Pulmonary artery endothelial cell (primary cell): ENCODE measurements at places on chromosomes 2 and 18. TPM values are rescaled to one million over a fixed set of nuclear protein-coding genes. Genes with fewer than 3 reads are reported as not detected.

DNA sequence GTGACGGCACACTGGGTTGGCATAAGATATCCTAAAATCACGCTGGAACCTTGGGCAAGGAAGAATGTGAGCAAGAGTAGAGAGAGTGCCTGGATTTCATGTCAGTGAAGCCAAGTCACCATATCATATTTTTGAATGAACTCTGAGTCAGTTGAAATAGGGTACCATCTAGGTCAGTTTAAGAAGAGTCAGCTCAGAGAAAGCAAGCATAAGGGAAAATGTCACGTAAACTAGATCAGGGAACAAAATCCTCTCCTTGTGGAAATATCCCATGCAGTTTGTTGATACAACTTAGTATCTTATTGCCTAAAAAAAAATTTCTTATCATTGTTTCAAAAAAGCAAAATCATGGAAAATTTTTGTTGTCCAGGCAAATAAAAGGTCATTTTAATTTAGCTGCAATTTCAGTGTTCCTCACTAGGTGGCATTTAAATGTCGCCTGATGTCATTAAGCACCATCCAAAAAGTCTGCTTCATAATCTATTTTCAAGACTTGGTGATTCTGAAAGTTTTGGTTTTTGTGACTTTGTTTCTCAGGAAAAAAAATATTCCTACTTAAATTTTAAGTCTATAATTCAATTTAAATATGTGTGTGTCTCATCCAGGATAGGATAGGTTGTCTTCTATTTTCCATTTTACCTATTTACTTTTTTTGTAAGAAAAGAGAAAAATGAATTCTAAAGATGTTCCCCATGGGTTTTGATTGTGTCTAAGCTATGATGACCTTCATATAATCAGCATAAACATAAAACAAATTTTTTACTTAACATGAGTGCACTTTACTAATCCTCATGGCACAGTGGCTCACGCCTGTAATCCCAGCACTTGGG, 19.6 kb downstream of the RSAD2 start:
- no peak for DNase-seq

DNA sequence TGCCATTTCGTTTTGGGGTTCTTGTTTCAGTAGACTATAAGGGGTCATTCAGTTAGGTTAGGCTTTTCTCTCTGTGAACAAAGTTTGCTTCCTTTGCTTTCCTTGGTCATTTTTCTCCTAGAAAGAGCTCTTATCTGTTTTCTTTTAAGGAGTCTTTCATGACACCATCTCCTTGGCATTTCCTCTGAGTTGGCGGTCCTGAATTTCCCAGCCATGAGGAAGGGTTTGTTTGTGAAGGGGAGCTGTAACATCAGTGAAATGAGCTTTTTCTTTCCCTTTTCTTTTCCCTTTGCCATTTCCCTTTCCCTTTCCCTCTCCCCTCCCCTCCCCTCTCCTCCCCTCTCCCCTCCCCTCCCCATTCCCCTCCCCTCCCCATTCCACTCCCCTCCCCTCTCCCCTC, 61.7 kb downstream of the MAP4K4 start:
- peak; percentile 93 for DNase-seq

DNA sequence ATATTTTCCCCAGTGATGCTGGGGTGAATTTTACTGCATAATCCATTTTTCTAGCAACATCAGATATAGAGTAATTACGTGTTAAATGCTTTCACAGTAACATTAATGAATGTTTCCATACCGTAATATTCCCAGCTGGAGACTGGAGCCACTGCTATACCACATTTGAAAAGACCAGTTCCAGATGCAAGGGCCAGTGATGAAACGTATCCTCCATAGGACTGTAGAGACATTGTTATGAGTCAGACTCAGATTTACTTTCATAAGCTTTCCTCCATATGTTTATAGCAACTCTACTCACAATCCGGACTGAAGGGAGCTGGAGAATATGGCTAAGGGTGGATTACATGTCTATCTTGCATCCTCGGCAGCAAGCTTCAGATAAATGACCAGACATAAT, 22.7 kb upstream of the GCG start:
- no peak for DNase-seq

DNA sequence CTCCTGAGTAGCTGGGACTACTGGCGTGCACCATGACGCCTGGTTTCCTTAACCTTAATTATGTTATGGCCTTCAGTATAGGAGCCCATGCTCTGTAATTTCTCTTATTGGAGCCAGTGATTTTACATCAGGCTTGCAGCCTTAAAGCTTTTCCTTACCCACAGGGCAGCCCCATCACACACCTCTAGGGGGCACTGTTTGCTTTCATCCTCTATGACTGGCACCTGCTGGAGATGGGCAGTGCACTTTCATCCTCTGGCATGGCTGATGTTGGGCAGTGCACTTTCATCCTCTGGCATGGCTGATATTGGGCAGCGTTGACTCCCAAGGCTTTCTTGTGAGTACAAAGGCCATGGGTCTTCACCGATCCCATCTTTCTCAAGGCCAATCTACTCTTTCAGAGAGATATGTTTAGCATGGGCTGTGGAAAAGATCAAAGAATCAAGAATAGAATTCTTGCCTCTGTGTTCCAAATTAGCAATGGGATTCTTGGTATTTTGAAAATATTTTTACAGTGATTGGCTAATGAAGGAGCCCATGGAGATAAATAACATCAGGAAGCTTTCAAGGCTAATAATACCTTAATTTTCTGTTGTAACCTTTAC, 80.7 kb upstream of the MEX3C start:
- no peak for DNase-seq

DNA sequence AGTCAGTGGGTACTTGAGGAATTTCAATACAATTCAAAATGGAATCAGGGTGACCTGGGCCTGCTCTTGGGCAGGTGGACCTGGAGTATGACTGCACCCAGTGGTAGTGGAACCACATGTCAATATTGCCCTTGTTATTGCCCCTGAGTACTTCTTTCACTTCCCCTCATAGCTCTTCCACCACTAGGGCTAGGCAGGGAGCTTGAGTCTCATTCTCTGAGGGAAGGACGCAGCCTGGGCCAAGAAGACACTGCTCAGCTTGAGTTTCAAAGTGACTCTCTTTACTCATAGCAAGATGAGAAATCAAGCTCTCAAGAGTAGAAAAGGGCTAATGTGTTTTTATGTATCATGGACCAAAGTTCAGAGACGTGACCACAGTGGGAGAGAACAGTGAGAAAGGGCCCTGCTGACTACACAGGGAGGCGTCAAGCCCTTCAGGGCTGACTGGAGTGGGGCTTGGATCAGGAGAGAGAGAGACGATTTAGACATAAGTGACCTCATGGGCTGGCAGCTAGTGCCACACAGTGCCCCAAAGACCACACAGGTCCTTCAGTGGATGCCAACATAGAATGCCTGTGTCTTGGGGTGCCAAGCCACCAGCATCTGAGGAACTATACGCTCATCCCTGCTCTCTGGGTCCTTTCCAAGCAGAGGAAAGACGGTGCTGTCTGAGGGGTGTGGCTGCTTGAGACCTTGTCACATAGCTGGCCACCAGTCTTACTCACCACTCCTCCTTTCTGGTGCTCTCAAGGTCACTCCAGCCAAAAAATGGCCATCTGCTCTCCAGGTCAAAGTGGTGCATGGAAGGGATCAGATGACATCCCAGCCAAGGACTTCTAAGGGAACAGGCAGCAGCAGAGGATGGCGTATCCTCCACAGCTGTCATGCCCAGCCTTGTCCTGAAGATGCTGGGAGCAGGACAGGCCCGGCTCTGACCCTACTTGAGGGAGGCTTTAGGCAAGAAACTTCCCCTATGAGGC, 13.0 kb downstream of the PTMA start:
- DNase-seq = no peak

- DNase-seq = no peak
Measured at GRCh38 chr2:56648802-56649201, 465.0 kb downstream of the CCDC85A start.

DNA sequence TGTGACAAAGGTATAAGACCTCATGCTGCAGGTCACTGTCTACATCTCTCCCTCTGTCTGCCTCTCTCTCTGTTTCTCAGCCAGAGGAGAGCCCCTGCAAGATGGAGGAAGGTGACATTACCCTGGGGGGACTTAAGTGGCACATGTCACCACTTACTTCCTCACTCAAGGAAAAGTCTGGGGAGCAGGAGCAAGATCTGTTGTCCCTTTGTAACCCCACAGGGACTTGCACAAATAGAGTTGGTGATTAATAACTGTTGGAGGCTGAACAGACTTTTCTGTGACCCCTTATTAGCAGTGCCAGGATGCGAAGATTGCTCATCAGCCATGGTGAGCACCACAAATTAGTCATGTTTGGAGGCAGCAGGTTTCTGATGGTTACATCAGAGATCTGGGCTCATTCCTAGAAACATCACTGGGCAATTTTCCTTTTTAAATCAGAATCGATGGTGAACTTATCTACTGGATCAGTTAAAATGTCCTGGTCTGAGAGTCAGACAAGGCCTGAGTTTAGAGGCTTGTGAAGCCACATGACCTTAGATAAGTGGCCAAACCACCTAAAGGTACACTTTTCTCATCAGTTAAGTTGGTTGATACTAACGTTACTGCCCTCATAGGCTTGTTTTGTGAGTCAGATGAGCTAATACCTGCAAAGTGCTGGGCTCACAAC, 81.2 kb upstream of the LTBP1 start:
- no peak for DNase-seq

DNA sequence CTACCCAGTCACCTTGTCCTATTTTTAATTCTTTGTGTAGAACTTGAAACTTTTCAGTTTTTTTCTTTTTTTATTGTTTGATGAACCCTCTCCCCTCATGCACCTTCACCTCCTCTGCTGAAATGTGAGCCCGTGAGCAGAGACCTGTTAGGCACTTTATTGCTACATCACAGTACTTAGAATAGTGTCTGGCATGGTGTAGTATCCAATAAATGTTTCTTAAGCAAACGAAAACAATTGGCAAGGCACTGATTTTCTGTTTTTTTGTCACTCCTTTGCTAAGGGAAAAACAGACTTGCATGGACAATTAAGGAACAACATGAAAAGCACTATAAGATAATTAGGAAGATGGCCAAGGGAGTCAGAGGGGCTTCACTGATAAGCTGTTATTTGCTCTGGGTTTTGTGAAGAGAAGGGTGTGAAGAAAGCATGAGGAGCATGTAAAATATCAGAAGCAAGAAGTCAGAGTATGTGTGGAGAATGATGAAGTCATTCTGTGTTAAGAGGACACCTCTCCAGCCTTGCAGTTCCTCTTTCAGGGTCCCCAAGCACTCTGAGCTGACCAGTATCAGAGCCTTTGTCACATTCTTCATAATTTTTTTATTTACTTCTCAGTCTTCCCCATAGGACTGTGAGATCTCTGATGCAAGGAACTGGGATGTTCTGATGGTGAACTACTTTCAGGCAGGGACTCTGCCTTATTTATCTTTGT, 99.7 kb upstream of the CAVIN2 start:
- DNase-seq = no peak

DNA sequence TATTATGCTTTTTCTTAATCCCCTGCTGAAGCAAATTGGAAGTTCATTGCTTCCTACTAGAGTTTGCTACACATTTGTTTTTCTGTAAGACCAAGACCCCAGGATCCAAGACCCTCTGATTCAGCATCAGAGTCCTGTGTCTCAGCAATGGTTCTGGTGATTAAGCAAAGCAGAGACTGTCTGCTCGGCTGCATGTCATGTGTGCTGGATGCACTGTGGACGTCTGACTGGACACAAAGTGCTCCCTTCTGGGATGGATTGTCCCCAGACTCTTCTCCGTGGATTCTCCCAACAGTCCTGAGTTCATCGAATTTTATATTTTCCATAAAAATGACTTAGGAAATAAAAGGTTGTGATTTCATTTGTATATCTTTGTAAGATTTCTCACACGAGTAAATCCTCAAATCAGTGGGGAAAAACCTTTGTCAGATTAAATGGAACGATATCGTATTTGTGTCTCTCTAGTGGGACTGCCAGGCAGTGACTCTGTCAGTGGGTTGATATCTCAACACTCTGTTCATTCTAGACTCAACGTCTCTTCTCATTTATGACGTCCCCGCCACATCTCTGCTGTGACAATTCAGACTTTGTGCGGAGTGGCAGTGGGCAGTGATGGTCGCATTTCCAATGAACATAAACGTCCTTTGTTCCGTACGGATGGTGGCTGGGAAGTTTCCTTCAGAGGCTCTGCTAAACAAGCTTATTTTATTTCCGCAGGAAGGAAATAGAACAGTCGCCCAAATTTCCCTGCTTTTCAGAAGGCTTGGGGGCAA, 58.6 kb downstream of the NCAPH start:
- no peak for DNase-seq

- no peak for DNase-seq
Measured at GRCh38 chr18:58525928-58526424, 102.9 kb downstream of the ALPK2 start.

- no peak for DNase-seq
Measured at GRCh38 chr2:216765761-216766262, 70.5 kb upstream of the IGFBP5 start.

DNA sequence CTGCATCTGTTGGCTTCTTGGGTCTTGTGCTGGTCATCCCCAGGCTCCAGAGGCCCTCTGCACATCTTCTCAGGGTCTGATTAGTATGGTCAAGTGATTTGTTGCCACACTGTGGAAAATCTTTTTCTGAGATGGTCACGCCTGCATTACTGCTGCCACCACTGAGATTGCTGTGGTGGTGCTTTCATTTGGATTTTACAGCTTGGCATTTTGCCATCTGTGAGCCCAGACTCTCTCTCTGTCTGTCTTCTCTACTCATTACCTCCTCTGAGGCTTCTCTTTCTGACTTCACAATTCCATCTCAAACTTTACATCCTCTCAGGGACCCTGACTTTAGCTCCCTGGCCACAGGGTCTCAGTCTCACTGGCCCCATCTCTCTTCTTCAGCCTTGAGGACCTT, 154.6 kb downstream of the LRRTM1 start:
- no peak for DNase-seq

DNA sequence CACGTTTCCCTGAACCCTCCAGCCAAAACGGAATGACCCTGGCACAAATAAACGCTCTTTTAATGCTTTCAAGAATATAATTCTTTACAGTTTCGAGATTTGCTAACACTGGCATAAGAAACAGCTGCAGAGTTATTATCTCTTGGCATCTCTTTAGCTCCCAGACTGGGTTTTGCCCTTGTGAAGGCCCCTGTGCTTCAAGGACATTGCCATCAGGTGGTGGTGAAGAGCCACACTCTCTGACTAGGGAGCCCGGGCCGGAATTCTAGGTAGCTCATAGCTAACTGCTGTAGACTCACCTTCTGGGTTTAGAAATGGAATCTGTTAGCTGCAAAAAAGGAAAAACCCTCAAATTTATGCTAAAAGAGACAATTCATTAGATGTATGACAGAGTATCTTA, 13.3 kb upstream of the GALNT14 start:
- no peak for DNase-seq

MARCO gene
- not detected in 2 replicates for total RNA-seq

BUB1 gene
- 27.7 and 101 TPM in 2 replicates for total RNA-seq

SAP130 gene
- 3.1 and 5.1 TPM in 2 replicates for total RNA-seq

FBXO15 gene
- total RNA-seq = 0.18 TPM in 1 of 2 replicates, not detected in the other

IL18RAP gene
- under 0.01 TPM in 1 of 2 replicates, not detected in the other for total RNA-seq

DPP4 gene
- 6.0 and 9.2 TPM in 2 replicates for total RNA-seq

EFHD1 gene
- not detected in 2 replicates for total RNA-seq

CRACDL gene
- total RNA-seq = 9.7 and 9.9 TPM in 2 replicates

INPP1 gene
- total RNA-seq = 14.4 and 15.4 TPM in 2 replicates

LHCGR gene
- not detected in 2 replicates for total RNA-seq
